ENCODE measurements at places on chromosomes 2 and 18. TPM values are rescaled to one million over a fixed set of nuclear protein-coding genes. Genes with fewer than 3 reads are reported as not detected.

Gene DNER
- 0.16 TPM for polyA plus RNA-seq

Gene LINC00305
- not detected for polyA plus RNA-seq

Gene PHOSPHO2
- 3.8 TPM for polyA plus RNA-seq

Gene IGFBP2
- polyA plus RNA-seq: 12.6 TPM

Gene DCC
- not detected for polyA plus RNA-seq

Gene CTAGE1
- polyA plus RNA-seq: 0.06 TPM

Gene CTLA4
- not detected for polyA plus RNA-seq

Gene PROC
- polyA plus RNA-seq: not detected

Gene NEUROD1
- not detected for polyA plus RNA-seq

Gene NGEF
- 0.35 TPM for polyA plus RNA-seq

Gene CAPN14
- polyA plus RNA-seq: not detected

Gene MPHOSPH10
- polyA plus RNA-seq: 26.6 TPM

Gene GPR45
- not detected for polyA plus RNA-seq

Gene NTSR2
- not detected for polyA plus RNA-seq

Gene SCG2
- 0.37 TPM for polyA plus RNA-seq

Gene FAM237A
- not detected for polyA plus RNA-seq

Gene CAPN13
- not detected for polyA plus RNA-seq

Gene OTX1
- polyA plus RNA-seq: not detected

Gene KCNE4
- 3.1 TPM for polyA plus RNA-seq

Gene CCDC148
- polyA plus RNA-seq: 0.51 TPM

Gene GPR75
- polyA plus RNA-seq: 0.23 TPM

Gene TEX44
- polyA plus RNA-seq: not detected

Gene PROKR1
- not detected for polyA plus RNA-seq

Gene SOX11
- polyA plus RNA-seq: 0.13 TPM

Gene C2orf15
- not detected for polyA plus RNA-seq

Gene OSBPL6
- 10.6 TPM for polyA plus RNA-seq

Gene SMPD4
- polyA plus RNA-seq: 37.4 TPM
